Omental fat pad (tissue), 4 donors: ENCODE measurements at places on chromosomes 11 and 22.

DNA sequence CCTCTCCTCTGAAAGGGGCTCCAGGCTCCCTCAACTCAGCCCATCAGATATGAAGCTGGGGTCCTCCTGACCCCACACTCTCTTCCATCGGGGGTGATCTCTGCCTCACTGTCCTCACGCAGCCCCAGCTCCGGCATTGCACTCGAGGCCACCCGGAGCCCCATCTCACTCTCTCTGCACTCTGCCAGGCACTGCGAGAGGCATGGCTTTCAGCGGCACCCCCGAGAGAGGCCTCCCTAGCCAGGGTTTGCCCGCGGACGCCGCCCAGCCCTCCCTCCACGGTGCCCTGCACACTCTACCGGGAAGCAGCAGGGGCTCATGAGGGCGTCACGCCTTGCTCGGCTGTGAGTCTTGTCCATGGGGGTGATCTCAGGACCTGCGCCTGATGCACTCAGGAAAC is 436.2 kb downstream of the BRD1 start:
- DNase-seq: no peak

- no peak for DNase-seq
Measured at GRCh38 chr22:37046589-37046988, 5.0 kb upstream of the KCTD17 start.

DNA sequence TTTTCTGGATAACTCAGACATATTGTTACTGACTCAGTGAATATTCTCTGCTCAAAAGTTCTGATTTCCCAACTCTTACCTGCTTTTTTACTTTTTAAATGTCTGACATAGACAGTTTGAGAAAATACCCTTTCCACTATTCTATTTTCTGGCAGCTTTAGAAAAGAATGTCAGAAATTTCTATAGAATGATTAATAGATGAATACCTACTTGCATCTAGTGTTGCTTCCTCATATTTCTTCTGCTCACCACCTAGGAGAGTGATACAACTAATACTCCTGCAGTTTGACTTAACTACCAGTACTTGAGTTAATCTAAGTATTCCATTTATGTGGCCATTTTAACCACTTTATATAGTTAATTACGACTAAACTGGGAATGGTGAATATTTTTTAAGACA is 55.2 kb downstream of the KDM2A start:
- no peak for DNase-seq

GRCh38 chr11:12536566-12536965 is 137.7 kb upstream of the TEAD1 start:
- DNase-seq: no peak

- DNase-seq: no peak
Measured at GRCh38 chr11:13329670-13330356, 52.2 kb downstream of the BMAL1 start.

- no peak for DNase-seq
Measured at GRCh38 chr11:112694813-112695212, 266.4 kb upstream of the NCAM1 start.

GRCh38 chr22:37854946-37855345 is 5.7 kb downstream of the EIF3L start:
- DNase-seq: no peak

DNA sequence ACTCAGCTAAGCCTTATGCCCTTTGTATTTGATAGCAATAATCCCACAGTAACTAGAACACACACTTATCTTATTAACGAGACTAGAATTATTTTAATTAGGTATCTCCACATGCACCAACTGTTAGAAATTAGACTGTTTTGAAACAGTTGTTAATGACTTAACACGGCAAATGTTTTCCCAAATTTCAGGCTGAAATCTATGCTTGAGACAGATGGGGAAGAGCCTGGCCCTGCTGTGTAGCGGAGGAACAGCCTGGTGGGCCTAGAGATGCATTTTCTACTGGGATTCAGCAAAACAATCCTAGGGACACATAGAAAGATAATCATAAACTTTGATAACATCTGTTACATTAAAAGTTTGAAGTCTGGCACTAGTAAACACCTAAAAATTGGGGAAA is 273.4 kb downstream of the TTC28 start:
- DNase-seq: no peak

- no peak for DNase-seq
Measured at GRCh38 chr22:47432683-47433082, 670.2 kb downstream of the TBC1D22A start.

DNA sequence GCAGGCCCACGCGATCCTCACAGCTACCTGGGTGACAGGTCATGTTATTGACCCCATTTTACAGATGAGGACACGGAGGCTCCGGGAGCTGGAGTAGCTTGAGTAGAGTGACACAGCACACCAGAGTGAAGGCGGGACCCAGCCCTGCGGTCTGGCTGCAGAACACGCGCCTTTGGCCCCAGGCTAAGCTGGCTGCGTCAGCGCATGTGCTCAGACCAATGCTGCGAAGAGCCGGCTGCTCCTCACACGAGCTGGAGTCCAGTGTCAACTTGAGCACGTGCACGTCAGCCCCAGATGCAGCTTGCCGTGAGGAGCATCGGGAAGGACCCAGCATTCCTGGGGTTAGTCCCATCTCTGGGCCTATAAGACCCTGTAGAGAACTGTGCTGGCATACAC is 49.9 kb downstream of the SCUBE1 start:
- no peak for DNase-seq

DNA sequence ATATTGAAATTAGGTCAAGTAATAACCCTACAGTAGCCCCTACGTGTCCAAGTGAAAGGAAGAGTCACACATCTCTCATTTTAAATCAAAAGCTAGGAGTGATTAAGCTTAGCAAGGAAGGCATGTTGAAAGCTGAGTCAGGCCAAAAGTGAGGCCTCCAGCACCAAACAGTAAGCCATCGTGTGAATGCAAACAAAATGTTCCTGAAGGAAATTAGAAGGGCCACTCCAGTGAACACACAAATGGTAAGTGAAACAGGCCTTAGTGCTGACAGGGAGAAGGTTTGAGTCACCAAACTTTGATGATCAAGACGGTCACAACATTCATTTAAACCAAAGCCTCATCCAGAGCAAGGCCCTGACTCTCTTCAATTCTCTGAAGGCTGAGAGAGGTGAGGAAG is 127.2 kb downstream of the SHANK2 start:
- DNase-seq: no peak

DNA sequence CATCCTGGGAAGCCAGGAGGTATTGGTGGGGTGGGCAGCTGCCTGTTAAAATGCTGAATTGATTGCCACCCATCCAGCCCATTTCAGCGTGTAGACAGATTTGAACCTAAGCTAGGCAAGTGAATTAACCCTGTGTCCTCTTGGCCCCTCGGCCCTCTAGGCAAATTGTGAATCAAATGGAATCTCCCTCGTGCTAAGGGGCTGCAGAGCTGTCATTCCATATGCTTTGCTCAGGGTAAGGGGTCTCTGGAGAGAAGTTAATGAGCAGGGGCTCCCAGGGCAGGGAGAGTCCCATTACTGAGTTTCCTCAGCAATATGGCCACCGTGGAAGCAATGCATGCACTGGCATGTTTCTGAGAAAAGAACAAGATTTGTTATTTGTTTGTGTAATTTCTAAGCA is 117.7 kb upstream of the RCN1 start:
- no peak for DNase-seq

- DNase-seq: no peak
Measured at GRCh38 chr11:57513911-57514537, 1.5 kb downstream of the SLC43A1 start.

DNA sequence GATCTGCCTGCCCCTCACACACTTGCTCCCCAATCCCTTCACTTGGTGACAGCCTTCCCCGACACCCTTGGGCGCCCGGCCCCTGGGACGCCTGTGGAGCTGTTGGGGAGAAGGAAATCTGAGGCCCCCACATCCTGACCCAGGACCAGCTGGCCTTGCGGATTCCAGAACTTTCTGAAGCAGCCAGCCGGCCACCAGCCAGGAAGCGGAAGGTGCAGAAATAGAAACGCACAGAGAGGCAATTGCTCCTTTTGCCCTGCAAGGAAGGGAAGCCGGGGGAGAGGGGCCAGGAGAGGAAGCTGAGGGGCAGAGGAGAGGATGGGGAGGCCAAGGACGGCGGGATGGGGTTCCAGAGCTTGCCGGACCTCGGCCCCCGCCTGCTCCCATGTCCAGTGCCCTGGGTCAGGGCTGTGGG is 66.7 kb upstream of the LINC01488 start:
- DNase-seq: no peak

- no peak for DNase-seq
Measured at GRCh38 chr11:78981153-78981552, 406.5 kb upstream of the NARS2 start.
